ENCODE measurements at places on chromosomes 5 and 9.

- ATAC-seq: no peak
These were observed 25.7 kb upstream of the KLF9 start for GRCh38 chr9:70439991-70440706.

DNA sequence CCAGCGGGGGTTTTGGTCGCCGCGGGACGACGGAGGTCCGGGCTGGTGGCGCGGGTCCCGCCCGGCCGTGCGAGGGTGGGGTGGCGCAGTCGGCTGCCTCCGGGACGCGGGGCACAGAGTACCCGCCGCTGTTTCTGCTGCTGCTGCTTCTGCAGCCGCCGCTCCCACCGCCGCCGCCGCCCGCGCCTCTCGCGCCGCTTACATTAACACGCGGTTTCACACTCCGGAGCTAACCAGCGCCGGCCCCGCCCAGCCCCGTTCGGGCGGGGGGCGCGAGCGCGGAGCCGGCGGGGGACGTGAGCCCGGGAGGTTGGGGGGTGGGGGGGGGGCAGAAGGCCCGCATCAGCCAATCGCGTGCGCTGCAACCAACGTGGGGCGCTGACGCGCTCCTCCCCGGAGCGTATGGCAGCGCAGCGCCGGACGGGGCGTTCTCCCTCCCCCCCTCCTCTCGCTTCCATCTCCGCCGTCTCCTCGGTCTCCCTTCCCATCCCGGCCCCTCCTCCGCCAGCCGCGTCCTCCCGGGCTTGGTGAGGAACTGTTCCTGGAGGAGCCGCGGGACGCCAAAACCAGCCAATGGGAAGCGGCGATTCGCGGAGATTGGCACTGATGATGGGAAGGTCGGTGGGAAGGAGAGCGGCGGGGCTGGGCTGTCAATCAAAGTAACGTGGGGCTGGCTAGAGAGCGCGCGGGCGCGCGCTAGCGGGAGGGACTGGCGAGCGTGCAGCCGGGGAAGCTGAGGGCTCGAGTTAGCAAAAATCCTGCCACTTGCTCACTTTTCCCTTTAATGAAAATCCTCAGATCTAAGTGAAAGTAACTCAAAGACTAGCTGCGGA is at the start of gene TLE1:
Gene TLE1 (minus strand): TSS at position 205 of the 833 bp plus-strand sequence. CDS start 1,307 bp downstream, outside the sequence.
- ATAC-seq: peak; percentile 97

DNA sequence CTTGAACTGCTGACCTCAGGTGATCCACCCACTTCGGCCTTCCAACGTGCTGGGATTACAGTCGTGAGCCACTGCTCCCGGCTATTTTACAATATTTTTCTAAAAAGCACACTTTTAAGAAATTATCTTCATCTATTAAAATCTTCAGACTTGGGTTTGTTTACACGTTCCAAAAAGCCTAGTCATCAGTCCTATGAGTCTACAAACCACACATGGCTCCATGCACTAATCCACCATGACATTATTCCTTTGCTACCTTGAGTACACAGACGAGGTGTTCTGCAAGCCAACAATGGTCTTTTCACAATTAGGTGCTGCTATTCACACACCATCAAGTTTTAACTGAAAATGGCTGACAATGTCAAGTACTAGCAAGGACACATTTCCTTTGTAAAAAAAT is 41.0 kb downstream of the TRPM6 start:
- no peak for ATAC-seq

- no peak for ATAC-seq
These were observed 15.6 kb upstream of the ARAP3 start for GRCh38 chr5:141697586-141697985.

DNA sequence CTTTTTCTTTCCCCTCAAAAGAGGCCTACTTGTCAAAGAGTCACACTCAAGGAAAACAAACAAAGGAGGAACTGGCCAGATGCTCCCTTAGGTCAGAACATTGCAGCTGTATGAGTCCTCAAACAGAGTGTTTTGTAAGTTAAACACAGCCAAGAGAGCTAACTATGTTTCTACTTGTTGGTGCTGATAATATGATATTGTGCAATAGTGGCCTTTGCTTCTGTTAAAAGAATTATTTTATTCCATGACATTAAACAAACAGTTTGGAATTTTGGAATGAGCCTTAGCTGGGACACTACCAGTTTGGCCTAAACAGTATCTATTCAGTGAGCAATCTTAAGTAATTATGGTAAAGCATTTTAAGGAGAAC is 56.0 kb upstream of the TPD52L3 start:
- peak; percentile 98 for ATAC-seq

DNA sequence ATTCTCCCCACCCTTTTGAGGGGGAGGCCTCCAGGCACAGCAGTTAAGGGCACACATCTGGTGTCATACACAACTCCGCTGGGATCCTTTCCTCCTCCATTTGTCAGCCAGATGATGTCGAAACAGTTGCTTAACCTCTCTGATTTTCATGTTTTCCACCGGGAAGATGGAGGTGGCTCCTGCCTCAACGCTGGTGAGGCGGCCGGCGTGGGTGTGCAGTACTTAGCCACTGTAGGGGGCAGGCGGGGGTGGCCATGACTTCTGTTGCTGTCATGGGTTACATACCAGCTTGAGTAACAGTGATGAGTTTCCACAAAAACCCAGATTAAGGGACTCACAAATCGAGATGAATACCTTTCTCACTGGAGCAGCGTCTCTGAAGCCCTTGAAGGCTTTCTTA is 63.1 kb upstream of the EPB41L4B start:
- ATAC-seq: no peak

DNA sequence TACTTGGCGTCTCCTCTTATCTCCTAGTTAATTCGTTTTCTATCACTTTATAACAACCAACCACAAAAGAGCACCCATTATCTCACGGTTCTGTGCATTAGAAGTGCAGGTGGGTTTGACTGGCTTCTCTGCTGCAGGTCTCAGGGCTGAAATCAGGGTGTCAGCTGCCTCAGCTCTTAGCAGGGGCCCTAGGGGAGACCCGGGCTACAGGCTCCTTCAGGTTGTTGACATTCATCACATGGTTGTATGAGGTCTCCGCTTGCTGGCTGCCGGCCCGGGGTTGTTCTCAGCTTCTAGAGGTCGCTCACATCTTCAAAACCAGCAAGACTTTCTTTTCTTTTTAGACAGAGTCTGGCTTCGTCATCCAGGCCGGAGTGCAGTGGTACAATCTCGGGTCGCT is 2.9 kb upstream of the ZMYND19 start:
- no peak for ATAC-seq

DNA sequence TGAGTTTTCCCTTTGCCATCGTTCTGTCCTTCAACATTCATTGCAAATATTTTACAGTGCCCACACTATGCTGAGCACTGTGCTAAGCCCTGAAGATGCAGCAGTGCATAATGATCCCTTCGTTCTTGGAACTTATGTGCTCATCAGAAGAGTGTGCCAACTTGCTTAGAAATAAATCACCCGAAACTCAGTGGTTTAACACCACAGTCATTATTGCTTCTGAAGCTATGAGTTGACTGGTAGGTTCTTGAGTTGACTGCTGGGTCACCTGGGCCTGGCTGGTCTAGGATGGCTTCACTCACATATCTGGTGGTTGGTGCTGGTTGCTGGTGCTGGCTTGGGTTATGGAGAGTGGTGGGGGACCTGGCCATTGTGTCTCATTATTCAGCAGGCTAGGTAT is 20.9 kb downstream of the PCSK5 start:
- no peak for ATAC-seq

GRCh38 chr5:124742983-124743601 is 3.3 kb downstream of the ZNF608 start:
- no peak for ATAC-seq

DNA sequence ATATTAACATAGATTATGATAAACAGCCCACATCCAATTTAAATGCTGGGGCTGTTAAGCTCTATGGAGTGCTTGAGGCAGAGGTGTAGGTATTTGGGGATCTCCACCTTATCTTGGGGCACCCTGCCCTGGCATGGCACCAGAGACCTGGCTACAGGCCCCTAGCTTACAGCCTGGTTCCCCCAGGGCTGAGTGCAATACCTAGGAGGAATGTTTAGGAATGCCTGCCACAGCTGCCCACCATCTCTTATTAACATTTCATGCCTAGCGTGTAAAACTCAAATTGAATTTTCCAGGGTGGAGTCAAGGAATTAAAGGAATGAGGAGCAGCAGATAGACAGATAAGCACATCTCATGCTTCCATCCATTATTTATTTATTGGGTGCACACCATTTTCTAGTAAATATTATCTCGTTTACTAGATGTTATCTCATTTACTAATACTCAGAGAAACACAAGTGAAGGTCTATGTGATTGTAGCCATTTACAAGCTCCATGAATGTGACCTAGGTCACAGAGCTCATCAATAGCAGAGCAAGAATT is 55.6 kb upstream of the TNFSF8 start:
- ATAC-seq: no peak

DNA sequence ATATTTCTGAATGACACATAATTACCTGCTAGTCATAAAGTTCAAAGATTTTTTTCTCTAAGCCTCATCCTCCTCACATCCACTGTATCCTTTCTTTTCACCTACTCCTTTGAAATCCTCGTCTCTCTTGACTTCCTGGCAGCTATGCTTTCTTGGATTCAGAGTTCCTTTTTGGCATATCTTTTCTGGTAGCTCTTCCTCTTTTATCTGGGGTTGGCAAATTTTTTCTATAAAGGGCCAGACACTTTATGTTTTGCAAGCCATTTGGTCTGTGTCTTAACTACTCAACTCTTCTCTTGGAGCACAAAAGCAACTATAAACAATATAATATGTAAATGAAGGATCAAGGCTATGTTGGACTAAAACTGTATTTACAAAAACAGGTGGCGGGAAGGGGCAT is 197.5 kb downstream of the KIAA0825 start:
- no peak for ATAC-seq

DNA sequence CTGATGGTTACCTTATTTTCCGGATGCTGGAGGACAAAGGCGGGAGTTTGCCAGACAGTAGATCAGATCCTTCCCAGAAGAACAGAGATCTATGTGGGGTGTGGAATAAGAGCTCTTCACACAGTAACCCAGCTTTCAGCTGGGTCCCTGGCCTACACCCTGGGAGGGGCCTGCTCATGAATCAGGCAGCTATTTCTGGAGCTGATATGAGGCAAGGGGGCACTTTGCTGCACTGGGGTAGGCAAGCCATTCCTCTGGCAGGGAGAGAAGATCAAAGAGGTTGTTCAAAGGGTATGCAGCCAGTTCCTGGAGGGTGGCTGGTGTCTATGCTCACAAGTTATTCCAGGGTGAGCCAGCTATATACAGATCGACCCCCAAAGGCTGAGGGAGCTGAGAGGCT is 48.6 kb downstream of the CYSTM1 start:
- no peak for ATAC-seq

- no peak for ATAC-seq
These were observed 59.4 kb upstream of the EXOC3 start for GRCh38 chr5:383621-384020.

- ATAC-seq: no peak
These were observed 40.8 kb upstream of the SHISAL2B start for GRCh38 chr5:64649512-64649911.

DNA sequence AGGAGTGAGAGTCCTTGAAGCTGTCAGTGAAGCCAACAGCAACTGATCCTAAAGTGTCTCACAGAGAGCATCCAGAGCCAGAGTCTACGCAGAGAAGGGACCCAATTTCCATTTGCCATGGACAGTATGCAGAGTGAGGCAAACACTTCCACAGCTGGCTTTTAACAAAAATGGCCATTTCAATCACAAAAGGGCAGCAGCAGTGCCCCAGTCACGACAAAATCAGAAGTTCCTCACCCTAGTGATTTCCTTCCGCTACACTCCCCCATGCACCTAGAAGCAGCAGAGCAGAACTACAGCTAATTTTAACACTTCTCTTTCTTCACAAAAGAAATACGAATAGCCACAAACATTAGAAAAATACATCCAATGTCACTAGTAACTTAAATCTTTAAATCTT is 27.9 kb downstream of the FBXW11 start:
- no peak for ATAC-seq

DNA sequence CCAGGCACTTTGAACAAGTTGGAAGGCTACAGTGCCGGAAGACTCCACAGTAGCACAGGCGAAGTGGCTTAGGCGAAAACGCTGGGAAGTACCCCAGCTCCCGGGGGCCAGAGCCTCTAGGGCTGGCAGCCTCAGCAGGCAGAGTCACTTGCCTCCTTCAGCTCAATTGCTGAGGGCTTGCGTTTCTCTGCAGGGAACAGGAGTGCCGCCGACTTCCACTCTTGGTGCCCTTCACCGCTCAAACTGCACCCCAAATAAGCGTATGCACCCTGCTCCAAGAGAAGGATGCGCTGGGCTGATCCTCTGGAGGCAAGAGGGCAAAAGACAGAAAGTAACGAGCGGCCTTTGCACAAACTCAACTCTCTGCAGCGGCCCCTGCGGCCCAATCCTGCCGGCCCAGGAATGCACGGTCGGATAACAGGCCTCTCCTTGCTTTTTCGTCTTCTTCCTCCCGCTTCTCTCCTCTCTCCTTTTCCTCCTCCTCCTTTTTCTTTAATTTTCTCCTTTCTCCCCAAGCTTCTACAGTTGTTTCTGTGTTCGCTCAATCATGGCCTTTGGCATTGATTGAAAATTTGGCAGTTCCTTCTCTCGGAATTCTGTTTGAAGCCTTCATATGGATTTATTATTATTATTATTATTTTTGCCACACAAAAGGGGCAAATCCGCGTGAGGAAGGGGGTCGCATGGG is 1.1 kb upstream of the S1PR3 start:
- ATAC-seq: no peak

DNA sequence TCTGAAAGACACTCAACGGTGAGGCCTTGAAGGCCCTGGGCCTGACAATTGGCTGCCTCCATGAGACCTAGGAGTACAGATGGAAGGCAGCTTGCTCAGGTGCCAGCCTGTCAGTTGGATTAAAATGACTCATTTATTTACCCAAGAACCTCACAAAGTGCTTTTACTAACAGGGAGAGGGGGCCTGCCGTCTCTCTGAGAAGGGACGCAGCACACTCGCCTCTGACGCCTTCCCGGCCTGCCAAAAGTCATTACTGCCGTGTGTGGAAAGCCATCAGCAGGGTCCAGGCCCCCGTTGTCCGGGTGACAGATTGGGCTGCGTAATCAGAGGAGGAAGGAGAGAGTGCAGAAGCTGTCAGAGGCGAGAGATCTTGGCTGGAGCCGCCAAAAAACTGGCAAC is 32.4 kb downstream of the DDX31 start:
- no peak for ATAC-seq

GRCh38 chr9:36742264-36742663 is 169.6 kb downstream of the MELK start:
- ATAC-seq: no peak

GRCh38 chr5:126676195-126676624 is 75.5 kb downstream of the PHAX start:
- peak; percentile 67 for ATAC-seq

GRCh38 chr5:179150011-179150410 is 89.8 kb downstream of the ZNF354C start:
- ATAC-seq: no peak

DNA sequence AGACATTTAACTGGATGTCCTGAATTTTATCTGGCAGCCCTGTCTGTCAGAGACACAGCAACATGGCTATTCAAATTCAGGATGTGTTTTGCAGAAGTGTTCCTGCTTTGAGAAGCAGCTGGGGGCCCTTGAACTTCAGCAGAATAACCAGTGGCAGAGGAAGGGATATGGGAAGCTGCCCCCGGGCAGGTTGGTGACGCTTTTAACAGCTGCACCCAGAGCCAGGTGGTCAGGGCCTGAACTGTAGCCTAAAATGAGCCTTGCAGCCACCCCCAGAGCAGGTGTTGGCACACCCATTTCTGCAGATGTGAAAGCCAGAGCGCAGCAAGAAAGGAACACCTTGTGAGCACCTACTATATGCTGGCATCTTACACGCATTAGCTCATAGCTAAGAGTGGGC is 128.7 kb upstream of the BOD1 start:
- no peak for ATAC-seq
